ENCODE measurements at places on chromosomes 1 and 21.

DNA sequence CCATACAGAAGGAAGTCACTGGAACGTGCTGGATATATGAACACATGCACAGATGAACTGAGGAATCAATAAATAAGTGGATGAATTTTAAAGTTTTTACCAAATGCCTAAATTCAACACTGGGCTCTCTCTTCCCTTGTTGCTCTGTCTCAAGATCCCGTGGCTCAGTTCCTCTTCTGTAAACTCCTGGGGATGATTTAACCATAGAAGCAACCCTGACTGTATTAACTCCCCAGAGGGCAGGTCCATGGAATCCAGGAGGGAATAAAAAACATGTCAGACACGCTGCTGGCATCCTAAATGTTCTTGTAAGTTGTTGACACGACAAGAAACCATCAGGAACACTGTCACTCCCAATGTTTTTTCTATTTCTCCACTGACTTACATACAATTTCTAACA lies 45.3 kb upstream of the GPR157 start:
- no peak for DNase-seq

GRCh38 chr21:38048167-38048566 lies 131.9 kb upstream of the KCNJ6 start:
- DNase-seq: no peak

GRCh38 chr1:73475316-73475870 lies 722.6 kb downstream of the LRRIQ3 start:
- DNase-seq: no peak

GRCh38 chr1:220880726-220881506 lies 1.7 kb downstream of the HLX start:
- DNase-seq: no peak

DNA sequence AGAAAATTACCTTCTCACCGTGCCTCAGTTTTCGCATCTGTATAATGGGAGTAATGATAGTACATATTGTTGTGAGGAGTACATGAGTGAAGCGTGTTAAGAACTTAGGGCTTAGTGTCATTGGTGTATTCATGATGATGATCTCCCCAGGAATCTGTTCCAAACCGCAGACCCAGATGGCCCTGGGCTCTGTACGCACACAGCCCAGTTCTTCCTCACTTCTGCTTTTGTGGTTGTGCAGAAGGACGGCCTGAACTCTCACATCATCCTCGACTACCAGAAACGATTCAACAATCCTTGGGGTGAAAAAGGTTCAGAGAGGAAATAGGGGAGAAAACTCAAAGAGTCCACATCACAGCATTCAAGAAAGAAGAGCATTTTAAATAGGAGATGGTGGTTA lies 323.0 kb downstream of the CAMTA1 start:
- DNase-seq: no peak

DNA sequence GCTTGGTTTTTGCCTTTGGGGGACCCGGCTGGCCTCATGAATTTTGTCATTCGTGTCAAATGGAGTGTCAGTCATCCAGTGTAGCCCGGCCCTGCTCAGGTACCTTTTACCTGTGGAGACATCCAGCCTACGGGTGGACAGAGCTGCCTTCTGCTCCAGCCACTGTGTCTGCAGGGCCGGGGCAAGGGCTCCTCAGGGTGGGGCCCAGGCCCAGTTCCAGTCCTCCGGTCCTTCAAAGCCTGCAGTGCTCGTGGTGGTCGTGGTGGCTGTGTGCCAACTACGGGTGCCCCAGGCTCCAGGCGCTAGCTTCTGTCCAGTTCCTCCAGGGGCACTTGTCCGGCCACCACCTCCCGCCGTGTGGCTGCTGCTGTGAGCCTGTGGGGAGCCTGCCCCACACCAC lies 54.8 kb downstream of the TRIM11 start:
- no peak for DNase-seq

GRCh38 chr1:154775621-154776605 lies 94.2 kb downstream of the KCNN3 start:
- DNase-seq: no peak

- DNase-seq: no peak
Observed at GRCh38 chr1:52158218-52158617, 16.3 kb downstream of the ZFYVE9 start.

- no peak for DNase-seq
Observed at GRCh38 chr1:171258429-171258828, 10.1 kb downstream of the FMO1 start.

All from HT-29 (cell line).